ENCODE measurements at places on chromosomes 6 and 20.

- DNase-seq, result no peak
These were observed 110.5 kb downstream of the KIF16B start for GRCh38 chr20:16462711-16463110.

DNA sequence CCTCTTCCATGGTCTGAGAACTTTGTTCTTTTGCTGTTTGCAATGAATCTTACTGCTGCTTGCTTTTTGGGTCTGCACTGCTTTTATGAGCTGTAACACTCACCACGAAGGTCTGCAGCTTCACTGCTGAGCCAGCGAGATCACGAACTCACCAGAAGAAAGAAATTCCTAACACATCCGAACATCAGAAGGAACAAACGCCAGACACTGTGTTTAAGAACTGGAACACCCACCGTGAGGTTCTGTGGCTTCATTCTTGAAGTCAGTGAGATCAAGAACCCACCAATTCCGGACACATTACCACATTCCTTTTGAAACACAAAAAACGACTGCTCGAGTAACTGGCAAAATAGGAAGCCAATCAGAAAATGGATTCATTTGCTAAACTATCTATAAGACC lies 471.8 kb downstream of the TFAP2A start:
- DNase-seq, result no peak

- no peak for DNase-seq
These were observed 18.8 kb downstream of the MRAP2 start for GRCh38 chr6:84052204-84052882.

DNA sequence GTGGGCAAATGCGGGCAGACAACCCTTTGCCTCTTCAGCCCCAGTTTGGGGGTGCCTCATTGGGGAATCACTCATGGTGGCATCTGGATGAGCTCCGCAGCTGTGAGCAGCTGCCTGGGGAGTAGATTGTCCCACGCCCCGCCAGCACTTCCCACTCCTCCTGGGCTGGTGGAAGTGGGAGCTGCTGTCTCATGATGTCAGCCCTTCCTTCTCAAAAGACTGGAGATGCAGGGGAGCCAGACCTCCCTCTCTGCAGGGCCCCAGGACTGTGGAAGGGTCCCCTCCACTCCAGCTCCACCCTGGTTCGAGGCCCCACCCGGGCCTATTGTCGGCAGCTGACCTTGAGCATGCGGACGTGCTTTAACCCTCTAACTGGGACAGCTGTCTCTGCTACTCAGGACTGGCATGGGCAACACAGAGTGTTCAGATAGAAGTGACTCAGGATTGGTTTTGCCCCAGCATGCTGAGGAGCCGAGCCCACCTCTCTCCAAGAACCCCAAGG lies 2.0 kb downstream of the UNC93A start:
- DNase-seq, result no peak

Data from SIG-M5 (cell line).